Fibroblast of lung (primary cell): ENCODE measurements at places on chromosomes 5 and 9.

- DNase-seq = no peak
These were observed 50.0 kb downstream of the MFAP3 start for GRCh38 chr5:154088801-154089200.

- no peak for DNase-seq
These were observed 41.7 kb upstream of the CLK4 start for GRCh38 chr5:178668579-178668978.

- DNase-seq = peak; percentile 44
These were observed 142.1 kb downstream of the LHFPL2 start for GRCh38 chr5:78506261-78507024.

GRCh38 chr9:118422508-118422907 lies 718.3 kb downstream of the TLR4 start:
- no peak for DNase-seq

GRCh38 chr9:84436386-84437109 lies 96.0 kb upstream of the SLC28A3 start:
- no peak for DNase-seq

DNA sequence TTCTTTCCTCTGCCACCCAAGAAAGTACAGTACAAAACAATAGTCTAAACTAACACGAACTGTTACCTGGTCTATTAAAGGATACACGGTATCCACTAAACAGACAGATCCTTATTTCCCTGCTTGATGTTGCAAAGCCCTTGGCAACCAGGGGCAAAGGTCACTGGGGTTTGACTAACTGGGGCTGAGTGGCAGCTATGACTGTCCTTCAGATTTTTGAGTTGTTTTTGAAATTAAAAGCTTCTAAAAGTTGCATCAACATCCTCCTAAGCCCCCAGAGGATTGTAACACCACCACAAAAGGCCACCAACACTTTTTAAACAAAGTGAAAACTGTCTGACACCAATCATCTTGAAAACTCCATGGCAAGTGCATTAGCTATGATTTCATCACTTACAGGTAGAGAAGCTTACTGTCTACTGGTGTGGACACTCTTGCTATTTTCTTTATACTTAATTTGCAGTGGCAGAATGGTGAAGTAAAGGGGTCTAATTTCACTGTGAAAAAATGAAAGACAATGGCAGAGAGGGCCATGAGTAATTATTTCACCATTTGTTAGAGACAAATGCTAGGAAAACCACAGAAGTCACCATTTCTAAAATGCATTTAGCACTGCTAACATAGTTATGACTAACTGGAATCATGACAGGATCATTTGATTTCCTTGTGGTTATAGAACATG lies 292.4 kb downstream of the EFNA5 start:
- peak; percentile 12 for DNase-seq

DNA sequence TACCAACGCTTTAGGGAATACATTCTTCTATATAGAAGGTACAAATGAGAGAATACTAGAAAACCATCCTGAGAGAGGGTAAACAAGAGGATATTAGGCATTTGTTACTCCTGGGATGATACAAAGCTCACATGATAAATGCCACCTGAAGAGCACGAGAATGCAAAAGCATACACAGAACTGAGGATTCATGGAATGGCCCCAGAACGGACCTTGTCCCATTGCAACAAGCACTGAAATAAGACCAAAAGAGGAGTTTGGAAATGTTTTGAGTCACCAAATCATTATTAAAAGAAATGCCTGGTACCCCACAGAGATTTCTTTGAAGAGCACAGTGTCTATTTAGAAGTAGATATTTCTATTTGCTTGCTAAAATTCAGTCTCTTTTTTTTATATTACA lies 173.5 kb downstream of the TTC39B start:
- no peak for DNase-seq

DNA sequence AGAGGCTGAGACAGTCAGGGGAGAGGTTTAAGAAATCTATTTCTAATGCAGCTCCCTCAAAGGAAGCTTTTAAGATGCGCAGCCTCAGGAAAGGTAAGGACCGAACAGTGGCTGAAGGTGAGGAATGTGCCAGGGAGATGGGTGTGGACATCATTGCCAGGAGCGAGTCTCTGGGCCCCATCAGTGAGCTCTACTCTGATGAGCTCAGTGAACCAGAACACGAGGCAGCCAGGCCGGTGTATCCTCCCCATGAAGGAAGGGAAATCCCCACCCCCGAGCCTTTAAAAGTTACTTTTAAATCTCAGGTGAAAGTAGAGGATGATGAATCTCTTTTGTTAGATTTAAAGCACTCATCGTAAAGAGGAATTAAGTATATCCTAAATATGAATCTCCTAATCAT lies 8.2 kb downstream of the CAVIN4 start:
- no peak for DNase-seq

GRCh38 chr5:17336054-17336453 lies 118.6 kb downstream of the BASP1 start:
- DNase-seq = no peak

- DNase-seq = peak; percentile 95
These were observed 188.7 kb downstream of the HSPA4 start for GRCh38 chr5:133240425-133241091.

DNA sequence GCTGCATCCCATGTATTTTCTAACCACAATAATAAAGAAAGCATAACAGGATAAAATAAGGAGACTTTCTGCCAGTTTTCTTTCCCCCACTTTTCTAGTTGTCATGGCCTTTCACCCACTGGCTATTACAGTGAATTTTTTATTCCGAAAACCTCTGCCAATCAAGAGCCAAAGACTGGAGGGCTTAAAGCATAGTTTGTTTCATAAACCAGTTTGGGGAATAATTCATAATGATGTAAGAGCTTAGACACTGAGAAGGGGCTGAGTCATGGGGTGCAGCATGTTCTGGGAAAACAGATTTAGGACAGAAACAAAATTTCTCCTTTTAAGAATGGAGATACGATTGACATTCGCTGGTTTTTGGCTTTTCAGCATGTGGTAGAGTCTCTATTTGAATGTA lies 4.4 kb upstream of the GLIPR2 start:
- peak; percentile 59 for DNase-seq

- DNase-seq = peak; percentile 33
These were observed 119.5 kb downstream of the TRPM3 start for GRCh38 chr9:71001780-71002386.

GRCh38 chr9:21931428-21931827 lies 62.8 kb downstream of the CDKN2A start:
- DNase-seq = no peak

DNA sequence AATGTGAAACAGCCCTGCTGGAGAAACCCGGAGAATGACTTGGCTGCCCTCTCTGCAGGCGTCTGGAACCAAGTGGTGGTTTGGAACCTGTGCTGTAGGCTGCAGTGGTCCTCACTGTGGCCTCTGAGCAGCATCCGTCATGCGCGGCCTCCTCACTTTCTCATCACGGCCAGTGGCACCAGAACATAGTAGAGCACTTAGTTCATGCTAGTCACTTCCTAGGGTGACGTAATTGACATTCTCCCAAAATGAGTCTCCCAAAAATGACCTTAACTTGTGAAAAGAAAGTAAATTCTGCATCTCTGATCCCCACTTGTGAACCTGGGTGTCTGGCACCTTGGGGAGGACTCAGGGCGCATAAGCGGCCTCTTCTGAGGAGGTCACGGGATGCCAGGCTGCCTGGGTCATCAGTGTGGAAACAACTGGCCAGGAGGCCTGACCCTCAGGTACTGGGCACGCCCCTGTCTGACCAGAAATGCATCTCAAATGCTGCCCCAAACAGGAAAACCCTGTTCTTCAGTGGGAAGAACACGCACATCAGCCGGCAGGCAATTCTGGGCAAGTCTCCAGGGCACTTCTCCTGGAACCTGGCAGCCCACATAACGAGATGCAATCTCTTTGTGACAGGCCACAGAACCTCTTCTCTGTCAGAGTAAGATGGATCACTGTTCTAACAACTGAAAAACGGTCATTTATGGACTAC lies 36.6 kb upstream of the SPTLC1 start:
- peak; percentile 86 for DNase-seq

DNA sequence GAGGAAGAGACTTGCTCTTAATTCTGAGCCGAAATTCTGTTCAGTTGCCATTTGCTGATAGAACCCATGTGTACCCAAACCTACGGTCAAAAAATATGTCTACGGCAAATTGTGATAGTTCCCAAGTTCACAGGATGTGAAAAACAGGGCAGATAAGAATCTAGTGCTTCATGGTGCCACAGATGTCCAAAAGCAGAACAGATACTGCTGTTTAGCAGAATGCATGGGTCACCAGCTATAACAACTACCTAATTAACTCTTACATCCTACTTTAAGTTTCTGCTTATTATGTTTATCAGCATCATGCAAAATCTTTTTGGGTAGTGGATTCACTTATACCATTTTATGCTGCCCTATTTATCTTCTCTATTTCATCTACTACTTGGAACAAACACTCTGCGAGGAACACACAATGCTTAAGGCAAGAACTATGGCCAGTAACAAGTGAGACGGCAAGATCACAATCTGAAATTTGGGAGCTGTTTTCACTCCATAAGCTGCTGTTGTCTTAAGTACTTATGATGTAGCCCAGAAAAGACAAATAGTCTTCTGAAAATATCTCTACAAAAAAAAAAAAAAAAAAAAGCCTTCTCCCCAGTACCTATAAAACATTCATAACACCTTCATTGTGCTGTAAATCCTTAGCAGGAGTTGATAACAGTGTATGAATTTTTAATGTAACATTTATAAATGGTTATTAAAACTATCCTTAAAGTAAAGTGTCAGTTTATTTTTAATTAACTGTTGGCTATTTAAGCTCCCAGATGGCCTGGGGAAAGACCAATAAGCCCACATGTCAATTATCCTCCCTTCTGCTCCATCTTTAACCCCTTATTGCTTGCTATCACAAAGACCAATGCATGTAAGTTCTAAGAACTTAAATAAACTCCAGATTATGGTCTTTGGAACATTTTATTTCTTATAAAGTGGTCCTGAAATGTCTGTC lies 232.3 kb downstream of the TLR4 start:
- DNase-seq = no peak

DNA sequence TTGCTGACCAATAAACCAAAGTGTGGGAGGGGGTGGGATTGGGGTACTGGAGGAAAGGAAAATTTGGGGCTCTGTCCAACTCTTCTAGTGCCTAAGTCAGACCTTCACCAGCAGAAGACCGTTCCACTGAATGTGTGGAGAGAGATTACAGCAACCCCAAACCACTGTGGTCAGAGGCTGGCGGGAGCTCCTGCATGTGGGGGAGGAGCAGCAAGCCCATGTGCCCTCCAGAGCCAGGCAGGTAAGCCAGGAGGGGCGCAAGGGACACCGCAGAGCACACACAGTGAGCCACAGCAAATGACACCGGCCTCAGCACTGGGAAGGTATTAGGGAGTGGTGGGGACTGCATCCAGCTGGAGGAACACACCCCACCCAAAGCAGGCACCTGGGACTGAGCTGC lies 62.9 kb downstream of the SMIM23 start:
- no peak for DNase-seq

DNA sequence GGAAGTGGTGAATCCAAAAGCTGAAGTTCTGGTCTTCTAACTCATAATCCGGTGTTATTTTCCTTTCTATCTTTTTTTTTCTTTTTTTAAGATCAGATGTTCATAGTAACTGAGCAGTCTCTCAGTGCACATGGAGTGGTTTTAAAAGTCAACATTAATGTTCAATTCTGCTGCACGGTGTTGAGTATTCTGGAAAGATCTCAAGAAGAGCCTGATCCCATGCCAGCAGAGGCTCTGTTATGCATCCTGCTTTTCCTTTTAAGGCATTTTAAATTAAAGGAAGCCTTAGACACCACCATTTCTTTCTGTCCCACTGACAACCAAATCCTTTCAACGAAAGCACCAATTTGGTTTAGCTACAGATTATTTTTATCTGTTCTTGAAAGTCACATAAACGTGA lies 33.4 kb downstream of the SEMA5A start:
- DNase-seq = peak; percentile 63

DNA sequence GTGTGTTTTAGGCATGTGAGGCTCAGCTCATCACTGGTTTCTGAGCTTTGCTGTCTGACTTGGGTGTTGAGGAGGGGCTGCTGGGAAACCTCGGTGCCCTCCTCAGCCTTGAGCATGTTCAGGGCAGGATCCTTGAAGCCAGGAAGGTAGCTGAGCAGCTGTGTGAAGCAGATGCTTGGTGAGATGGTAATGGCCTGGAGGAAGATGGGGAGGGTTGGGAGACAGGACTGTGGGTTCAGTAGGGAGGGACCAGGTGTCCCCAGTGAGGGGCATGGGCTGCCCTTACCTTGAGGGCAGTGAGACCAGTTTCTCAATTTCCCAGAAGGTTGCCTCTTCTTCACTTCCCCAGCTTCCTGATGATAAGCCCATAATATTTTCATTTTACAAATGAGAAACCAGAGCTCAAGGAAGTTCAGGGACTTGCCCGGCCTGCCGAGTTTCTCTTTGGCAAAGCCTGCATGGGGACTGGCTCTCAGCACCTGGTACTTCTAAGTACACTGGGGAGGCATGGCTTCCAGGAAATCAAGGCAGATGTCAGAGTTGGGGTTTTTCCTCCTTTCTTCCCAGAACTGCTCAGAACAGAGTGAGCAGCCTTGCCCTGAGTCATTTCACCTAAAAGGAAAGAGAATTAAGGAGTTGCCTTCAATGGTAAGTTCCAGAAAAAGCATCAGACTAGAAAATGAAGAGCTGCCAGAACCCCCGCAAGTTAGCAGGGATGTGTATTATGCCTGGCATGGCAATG lies 225.7 kb downstream of the MAST4 start:
- DNase-seq = no peak

- no peak for DNase-seq
These were observed 165.2 kb downstream of the NR2F1-AS1 start for GRCh38 chr5:93415819-93416218.

DNA sequence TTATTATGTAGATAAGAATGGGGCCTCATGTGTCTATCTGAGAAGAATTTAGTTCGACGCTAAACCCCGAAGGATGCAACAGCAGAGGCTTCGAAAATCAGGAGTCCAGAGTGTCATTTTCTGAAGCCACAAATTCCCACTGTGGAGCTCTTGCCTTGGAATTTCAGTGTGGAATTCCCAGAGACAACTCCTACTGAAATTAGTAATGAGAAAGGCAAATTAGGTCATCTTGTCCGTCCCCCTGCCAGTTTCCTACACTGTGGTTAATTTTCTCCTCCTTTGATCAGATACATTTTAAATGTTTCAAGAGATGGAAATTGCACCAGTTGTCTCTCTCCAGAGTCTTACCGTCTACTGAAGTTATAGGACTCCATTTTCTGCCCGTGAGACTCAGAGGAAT lies 633.6 kb downstream of the BNC2 start:
- DNase-seq = peak; percentile 82

DNA sequence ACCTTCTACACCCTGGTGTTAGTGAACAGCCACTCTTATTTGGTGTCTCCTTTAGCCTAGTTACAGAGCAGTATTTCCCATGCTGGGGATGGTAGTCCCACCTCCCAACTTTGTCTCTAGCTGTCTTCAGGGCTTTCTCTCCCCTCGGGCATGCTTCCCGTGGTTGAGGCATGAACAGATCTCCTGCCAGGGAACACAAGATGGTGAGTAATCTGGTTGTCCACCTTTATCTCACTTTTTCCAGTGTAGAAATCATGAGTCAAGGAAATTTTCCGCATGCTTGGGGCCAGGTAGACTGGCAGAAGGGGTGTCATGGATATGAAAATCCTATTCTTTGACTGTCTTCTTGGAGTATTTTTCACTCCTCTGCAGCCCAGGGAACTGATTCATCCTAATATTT lies 532.9 kb downstream of the ANXA1 start:
- peak; percentile 73 for DNase-seq

GRCh38 chr9:126298063-126298801 lies 28.4 kb upstream of the MVB12B start:
- no peak for DNase-seq
